ENCODE measurements at places on chromosomes 2 and 18.

- no peaks in the 10 kb centered on the region for H3K27me3 ChIP-seq
- H3K4me1 ChIP-seq: no peaks in the 10 kb centered on the region
- no peak for DNase-seq
- H3K4me3 ChIP-seq: no peak overlapping the region
- no peaks in the 10 kb centered on the region for H3K36me3 ChIP-seq
Observed at GRCh38 chr2:236606023-236606422, 36.4 kb downstream of the ACKR3 start.

DNA sequence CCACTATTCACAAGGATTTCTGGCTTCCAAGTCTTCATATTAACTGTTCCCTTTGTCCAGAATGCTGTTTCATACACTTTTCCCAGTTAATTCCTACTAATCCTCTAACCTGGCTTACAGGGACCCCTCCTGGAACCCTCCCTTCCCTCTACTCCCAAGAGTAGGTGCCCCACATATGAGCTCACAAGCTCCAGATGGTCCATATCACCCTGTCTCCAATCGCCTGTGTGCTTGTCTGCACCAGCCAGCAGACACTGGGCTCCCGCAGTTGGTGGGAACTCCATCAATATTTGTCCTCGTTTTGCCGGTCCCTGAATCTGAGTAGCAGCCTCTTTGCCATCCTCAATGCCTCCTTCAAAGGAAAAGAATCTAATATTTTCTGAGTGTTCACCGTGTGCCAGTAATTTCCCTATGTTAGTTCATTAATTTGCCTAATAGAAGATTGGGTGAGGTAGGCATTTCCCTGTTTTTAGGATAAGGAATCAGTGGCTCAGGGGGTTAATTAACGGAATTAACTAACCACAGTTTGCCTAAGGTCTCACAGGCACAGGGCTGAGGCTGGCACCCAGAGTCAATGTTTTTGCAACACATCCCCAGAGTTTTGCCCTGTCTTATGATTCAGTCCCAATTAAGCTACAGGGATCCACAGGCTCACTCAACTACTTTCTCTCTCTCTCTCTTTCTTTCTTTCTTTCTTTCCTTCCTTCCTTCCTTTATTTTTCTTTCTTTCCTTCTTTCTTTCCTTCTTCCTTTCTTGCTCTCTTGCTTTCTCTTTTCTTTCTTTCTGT is 141.6 kb upstream of the CYP1B1 start:
- H3K27me3 ChIP-seq: no peaks in the 10 kb centered on the region
- no peak overlapping the region for H3K27ac ChIP-seq
- DNase-seq: no peak
- no peak overlapping the region for H3K4me3 ChIP-seq
- H3K4me1 ChIP-seq: peaks cover 4% of the 10 kb centered on the region
- no peaks in the 10 kb centered on the region for H3K36me3 ChIP-seq

- no peaks in the 10 kb centered on the region for H3K36me3 ChIP-seq
- peak; percentile 43 for DNase-seq
- no peak overlapping the region for H3K27ac ChIP-seq
- no peak overlapping the region for H3K4me3 ChIP-seq
- H3K4me1 ChIP-seq: peaks cover 20% of the 10 kb centered on the region
Observed at GRCh38 chr2:172082105-172082943, 3.0 kb upstream of the DLX1 start.

DNA sequence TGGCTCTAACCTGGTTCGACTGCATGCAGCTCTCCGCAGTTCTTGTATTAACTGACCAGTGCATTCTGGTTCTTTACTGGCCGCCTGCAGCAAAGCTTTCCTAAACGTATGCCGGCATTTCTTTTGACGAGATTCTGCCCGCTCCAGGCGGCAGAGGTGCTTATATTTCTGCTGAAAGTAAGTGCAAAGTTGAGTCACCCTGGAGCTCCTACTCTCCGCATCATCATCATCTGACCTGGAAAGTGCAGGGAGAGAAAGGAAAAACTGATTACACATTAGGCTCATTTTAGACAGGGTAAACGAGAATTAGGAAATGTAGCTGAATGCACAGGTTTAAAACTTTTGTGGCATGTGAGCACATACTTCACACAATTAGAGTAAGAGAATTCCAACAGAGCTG is 57.9 kb downstream of the INO80D start:
- peaks cover 2% of the 10 kb centered on the region for H3K36me3 ChIP-seq
- no peak overlapping the region for H3K27ac ChIP-seq
- no peak for DNase-seq
- H3K27me3 ChIP-seq: no peaks in the 10 kb centered on the region
- no peak overlapping the region for H3K4me3 ChIP-seq

DNA sequence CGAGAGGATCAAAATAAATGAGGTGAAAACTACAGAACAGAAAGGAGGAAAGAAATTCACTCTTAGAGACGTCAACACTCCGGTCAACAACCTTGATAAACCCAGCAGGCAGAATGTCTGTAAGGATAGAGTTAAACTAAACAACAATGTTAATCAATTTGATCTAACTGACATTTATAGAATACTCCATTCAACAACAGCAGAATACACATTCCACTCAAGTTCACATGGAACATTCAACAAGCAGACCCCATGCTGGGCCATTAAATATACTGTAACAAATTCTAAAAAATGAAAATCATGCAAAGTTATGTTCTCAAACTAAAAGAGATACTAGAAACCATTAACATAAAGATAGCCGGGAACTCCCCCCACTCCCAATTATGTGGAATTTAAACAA is 41.8 kb downstream of the FAM210A start:
- no peak overlapping the region for H3K27ac ChIP-seq
- H3K4me1 ChIP-seq: no peaks in the 10 kb centered on the region
- no peak for DNase-seq
- no peaks in the 10 kb centered on the region for H3K36me3 ChIP-seq
- H3K27me3 ChIP-seq: no peaks in the 10 kb centered on the region
- no peak overlapping the region for H3K4me3 ChIP-seq

DNA sequence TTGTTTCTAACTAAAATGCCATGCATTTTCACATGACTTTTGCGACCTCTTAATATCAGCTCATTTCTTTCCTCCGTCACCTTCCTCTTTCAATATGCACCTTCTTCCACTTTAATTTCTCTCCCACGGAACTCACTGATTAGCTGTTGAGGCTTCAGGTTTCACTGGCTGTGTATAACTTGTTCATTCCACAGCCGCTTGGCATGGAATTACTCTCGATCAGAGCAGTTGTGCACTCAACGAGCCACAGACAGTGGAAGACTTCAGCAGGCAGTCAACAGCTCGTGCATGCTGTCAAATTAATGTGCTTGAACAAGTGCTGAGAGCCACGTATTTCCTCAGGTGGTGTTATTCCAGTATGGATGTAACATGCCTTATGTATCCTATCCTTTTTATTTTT is 491.2 kb upstream of the DDX18 start:
- no peaks in the 10 kb centered on the region for H3K36me3 ChIP-seq
- H3K4me3 ChIP-seq: no peak overlapping the region
- no peak for DNase-seq
- H3K27ac ChIP-seq: no peak overlapping the region

DNA sequence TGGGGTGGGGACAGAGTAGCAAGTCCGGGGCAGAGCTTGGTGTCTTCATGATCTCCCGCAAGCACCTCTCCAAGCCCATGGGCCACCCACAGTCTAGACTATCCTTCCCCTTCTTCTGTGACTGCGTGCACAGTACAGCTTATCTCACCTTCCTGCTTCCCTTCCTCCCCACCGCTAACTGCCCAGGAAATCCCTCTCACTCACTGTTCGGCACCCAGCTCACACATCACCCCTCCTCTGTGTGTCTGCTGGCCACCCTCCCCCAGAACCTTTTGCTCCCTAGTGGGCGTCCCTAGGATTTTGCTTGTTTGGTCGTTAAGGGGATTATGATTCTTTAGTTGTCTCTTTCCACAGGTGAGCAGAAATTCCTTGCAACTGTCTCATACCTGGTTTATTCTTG is 31.5 kb upstream of the SMAD7 start:
- DNase-seq: no peak
- no peak overlapping the region for H3K4me3 ChIP-seq
- no peak overlapping the region for H3K27ac ChIP-seq
- H3K27me3 ChIP-seq: no peaks in the 10 kb centered on the region

DNA sequence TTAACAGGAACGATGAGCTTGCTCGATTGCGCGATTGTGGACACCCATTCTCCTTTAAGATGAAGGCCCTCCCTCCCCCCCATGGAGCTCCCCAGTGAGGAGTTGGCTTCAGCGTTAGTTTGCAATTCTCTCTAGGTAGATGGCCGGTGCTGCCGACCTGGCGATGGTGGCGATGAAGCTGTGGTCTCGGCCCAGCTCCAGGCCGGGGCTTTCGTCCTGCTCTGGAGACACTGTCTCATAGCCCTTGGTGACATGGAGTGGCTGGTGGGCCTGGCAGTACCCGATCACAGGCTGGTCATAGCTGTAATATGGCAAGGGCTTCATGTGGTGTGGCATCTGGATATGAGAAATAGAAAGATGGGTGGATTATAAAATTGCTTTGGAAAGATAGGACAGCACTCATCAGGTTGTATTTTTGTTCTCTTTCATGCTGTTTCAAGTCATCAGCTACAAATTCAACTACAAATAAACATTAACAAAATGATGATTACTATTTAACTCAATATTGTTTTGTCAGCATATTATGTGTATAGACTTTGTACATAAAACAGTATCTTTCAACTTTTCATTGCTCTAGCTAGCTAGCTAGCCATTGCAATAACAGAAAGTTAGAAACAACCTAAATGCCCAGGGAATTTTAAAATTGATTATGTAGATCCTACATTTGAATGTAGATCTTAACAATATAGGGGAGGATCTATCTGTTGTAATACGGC is 773.4 kb downstream of the LRRTM4 start:
- H3K36me3 ChIP-seq: no peaks in the 10 kb centered on the region
- no peaks in the 10 kb centered on the region for H3K4me1 ChIP-seq
- no peak overlapping the region for H3K27ac ChIP-seq
- no peak overlapping the region for H3K4me3 ChIP-seq
- H3K27me3 ChIP-seq: no peaks in the 10 kb centered on the region

DNA sequence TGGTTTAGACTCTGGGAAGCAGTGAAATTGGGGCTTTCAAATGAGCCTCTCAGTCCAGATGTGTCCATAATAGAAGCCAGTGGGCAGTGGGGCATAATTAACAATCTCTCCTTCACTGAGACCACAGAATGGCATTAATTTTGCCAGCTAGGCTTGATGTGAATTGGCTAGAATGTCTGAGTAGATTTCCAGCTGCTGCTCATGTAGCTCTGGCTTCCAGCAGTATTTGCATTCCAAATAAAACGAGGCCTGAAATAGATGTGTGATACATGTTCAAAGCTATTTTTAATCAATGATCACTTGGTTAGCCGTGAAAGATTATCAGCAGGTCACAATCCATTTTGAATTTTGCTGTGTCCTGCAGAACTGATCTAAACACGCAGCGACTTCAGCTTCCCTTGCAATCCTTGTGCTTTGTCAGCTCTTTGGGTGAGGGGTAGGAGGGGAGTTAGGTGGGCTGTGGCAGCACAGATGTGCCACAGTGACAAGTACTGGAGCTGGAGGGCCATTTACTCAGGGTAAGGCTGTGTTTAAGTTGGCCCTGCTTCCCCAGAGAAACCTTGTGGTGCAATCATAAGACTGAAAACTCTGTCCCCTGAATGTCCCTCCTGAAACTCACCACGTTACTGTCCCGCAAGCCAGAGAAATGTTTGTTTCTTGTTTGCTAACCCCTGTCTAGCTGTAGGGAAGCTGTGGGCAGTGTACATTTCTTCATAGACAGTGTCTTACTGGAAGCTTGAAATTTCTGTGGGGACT is 56.9 kb upstream of the TMEM178A start:
- H3K4me1 ChIP-seq: no peaks in the 10 kb centered on the region
- no peaks in the 10 kb centered on the region for H3K27me3 ChIP-seq
- no peak overlapping the region for H3K4me3 ChIP-seq
- DNase-seq: no peak

GRCh38 chr2:211126256-211126655 is 569.9 kb downstream of the CPS1 start:
- no peaks in the 10 kb centered on the region for H3K4me1 ChIP-seq
- no peaks in the 10 kb centered on the region for H3K36me3 ChIP-seq

DNA sequence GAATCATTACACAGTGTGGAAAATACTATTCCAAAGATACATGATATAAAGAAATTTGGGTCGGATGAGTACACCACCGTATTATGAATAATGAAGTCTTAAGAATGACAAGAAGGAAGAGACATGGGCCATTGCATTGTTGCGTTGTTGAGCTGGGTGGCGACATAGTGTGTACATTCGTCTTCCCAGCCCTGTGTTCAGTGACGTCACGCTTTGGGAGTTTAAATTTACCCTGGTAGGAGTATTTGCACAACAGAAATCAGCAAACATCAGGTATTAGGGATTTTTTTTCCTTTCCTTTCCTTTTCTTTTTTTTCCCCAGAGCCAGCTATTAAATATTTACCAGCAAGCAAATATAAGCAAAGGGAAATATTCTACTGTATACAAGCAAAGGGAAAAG is 347.2 kb upstream of the NETO1 start:
- no peaks in the 10 kb centered on the region for H3K27me3 ChIP-seq
- H3K4me3 ChIP-seq: no peak overlapping the region
- no peaks in the 10 kb centered on the region for H3K4me1 ChIP-seq
- no peaks in the 10 kb centered on the region for H3K36me3 ChIP-seq
- no peak overlapping the region for H3K27ac ChIP-seq

DNA sequence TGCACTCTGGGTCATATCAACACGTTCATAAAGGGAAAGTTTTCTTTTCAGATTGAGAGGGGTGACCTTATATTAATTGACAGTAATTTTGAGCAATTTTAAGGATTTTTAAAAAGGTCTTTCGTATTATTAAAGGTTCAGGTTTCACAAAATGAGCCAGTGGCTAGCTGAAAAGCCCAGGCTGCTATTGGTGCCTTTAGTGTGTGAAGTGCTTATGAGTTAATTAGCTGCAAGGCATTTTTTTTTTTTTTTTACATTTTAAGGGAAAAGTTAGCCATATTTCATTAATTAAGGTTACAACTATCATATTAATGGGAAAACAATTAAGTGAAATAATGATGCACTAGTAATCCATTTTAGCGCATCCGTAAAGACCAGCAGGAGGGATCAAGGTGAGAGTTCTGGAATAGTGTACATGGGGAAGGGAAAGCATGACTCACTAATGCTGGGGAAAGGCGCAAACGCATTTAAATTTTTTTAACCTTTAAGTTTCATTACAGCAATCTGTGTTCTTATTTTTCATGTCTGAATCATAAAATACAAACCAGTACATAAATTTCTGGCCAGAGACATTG is 200.0 kb downstream of the ZNF407 start:
- no peaks in the 10 kb centered on the region for H3K36me3 ChIP-seq
- DNase-seq: no peak
- H3K27me3 ChIP-seq: no peaks in the 10 kb centered on the region
- no peaks in the 10 kb centered on the region for H3K4me1 ChIP-seq
- H3K4me3 ChIP-seq: peak overlapping the region; percentile 1
- H3K27ac ChIP-seq: no peak overlapping the region

GRCh38 chr18:8745355-8746014 is 40.1 kb downstream of the MTCL1 start:
- DNase-seq: no peak
- no peak overlapping the region for H3K27ac ChIP-seq
- no peak overlapping the region for H3K4me3 ChIP-seq
- no peaks in the 10 kb centered on the region for H3K36me3 ChIP-seq
- H3K4me1 ChIP-seq: no peaks in the 10 kb centered on the region

- H3K4me1 ChIP-seq: no peaks in the 10 kb centered on the region
- no peak for DNase-seq
- no peak overlapping the region for H3K27ac ChIP-seq
- H3K4me3 ChIP-seq: no peak overlapping the region
- no peaks in the 10 kb centered on the region for H3K27me3 ChIP-seq
Observed at GRCh38 chr2:33304032-33304864, 172.2 kb upstream of the RASGRP3 start.

GRCh38 chr2:212032032-212032431 is 506.6 kb downstream of the ERBB4 start:
- no peaks in the 10 kb centered on the region for H3K27me3 ChIP-seq
- no peak overlapping the region for H3K27ac ChIP-seq
- no peaks in the 10 kb centered on the region for H3K36me3 ChIP-seq

All from kidney (tissue), 22 donors.